ENCODE measurements at places on chromosomes 1 and 21.

DNA sequence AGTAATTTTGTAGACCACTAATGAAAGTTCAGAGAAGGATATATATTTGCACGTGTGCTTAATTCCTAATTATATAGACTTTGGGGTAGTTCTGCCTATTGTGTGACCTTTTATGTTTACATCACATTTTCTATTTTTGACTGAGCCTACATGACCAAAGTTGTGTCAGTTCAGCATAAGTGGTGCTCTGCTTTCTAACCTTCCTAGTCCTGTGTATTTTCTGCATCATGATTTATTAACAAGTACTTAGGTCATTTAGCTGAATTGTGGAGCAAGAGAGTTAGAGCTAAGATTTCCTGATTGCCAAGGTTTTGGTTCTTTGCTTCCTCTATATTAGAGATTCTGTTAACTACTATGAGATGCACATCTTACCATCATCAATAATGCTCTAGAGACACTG is 176.0 kb downstream of the C1orf21 start:
- DNase-seq = no peak

DNA sequence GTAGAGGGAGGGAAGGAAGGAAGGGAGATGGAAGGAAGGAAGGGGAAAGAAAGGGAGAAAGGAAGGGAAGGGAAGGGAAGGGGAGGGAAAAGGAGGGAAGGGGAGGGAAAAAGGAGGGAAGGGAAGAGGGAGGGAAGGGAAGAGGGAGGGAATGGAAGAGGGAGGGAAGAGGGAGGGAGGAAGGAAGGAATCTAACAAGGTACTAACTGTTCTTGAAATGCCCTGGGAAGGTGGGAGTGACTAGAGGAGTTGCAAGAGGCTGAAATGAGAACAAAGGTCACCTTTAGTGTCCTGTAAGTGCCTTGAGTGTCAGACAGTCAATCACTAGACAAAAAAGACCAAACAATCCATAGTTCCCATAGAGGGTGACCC is 2.3 kb upstream of the ATP2B4 start:
- DNase-seq = no peak

DNA sequence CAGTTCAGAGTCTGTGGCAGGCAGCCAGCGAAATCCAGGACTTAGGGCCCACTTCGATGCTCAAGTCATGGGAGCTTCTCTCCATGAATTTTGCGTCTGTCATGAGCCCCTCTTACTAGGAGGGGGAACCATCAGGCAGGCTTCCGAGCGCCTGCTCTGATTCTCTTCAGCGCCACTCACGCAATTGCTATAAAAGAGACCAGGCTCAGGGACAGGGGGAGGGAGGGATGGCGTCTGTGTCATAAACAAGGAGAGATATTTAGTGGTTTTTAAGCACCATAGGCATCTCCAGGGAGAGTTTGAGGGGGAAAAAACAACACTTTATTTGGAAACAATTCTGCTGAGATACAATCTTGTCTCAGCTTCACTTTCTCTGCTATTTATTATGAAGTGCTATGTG is 60.6 kb downstream of the NAV1 start:
- no peak for DNase-seq

- no peak for DNase-seq
These were observed 516.6 kb downstream of the SMYD3 start for GRCh38 chr1:245990315-245991022.

DNA sequence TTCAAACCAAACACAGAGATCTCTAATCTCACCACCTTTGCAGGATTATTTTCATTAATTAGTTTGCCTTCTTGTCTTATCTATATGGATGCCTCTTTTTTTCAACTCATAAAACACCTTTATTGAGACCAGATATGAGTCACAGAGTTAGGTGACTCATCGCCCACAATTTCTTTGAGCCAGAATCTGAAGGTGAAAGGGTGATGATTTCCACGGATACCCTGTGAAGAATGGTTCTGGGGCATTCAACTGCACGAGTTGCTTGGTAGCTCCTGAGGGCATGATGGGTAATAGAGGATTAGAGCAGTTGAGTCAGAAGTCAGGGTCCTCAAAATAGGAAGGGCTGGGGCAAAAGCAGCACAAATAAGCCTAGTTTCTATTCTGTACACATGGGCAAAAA is 128.2 kb downstream of the TBX19 start:
- no peak for DNase-seq
